ENCODE measurements at places on chromosomes 3 and 15. TPM values are rescaled to one million over a fixed set of nuclear protein-coding genes. Genes with fewer than 3 reads are reported as not detected.

The GOLGA8G gene
- total RNA-seq, result not detected

GRCh38 chr15:66944121-66944520 lies 121.3 kb upstream of the SMAD3 start:
- DNase-seq, result no peak

The TMEM158 gene
- total RNA-seq, result 2.0 TPM

The SLC22A13 gene
- not detected for total RNA-seq

DNA sequence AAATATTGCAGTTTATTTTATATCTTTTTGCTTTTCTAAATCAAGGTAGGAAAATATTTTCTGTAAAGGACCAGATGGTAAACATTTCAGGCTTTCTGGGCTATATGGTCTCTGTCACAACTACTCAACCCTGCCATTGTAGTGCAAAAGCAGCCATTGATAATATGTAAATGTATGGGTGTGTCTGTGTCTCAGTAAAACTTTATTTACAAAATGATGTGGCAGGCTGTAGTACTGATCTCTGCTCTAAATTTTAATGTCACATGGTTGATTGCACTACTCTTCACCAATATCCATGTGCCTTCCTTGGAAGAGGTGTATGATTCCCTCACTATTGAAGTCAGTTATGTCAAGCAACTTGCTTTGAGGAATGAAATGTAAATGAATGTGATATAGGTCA lies 175.0 kb downstream of the GOLIM4 start:
- no peak for DNase-seq

DNA sequence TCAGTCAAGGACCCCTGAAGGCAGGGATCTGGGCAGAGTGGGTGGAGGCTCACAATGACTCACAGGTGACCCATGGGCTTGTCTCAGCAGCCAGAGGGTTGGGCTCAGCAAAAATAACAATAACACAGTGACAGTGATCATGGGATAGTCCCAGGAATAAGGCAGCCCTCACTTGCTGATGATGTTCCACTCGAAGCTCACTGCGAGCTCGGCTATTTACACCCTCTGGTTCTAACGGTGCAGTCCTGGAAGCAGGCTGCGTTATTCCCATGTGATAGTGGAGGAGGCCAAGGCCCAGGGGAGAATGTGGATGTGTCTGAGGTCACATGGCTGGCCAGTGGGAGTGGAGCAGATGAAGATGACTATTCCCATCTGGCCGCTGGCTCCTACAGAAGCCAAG lies 16.2 kb downstream of the CCDC33 start:
- no peak for DNase-seq

The ATP2B2 gene
- total RNA-seq, result under 0.01 TPM

DNA sequence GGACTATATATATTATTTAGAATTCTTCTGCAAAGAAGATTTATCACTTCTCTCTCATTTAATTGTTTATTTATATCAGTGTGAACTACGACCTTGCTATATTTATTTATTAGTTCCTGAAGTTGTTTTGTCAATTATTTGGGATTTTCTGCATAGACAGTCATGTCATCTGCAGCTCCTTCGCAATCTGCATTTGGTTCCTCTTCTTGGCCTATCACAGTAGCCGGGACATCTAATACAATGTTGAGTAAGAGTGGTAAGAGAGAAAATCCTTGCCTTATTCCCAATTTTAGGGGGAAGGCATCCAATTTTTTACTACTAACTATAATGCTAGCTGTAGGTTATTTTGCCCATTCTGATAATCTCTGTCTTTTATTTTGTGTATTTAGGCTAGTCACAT lies 39.4 kb downstream of the FOXL2 start:
- no peak for DNase-seq

DNA sequence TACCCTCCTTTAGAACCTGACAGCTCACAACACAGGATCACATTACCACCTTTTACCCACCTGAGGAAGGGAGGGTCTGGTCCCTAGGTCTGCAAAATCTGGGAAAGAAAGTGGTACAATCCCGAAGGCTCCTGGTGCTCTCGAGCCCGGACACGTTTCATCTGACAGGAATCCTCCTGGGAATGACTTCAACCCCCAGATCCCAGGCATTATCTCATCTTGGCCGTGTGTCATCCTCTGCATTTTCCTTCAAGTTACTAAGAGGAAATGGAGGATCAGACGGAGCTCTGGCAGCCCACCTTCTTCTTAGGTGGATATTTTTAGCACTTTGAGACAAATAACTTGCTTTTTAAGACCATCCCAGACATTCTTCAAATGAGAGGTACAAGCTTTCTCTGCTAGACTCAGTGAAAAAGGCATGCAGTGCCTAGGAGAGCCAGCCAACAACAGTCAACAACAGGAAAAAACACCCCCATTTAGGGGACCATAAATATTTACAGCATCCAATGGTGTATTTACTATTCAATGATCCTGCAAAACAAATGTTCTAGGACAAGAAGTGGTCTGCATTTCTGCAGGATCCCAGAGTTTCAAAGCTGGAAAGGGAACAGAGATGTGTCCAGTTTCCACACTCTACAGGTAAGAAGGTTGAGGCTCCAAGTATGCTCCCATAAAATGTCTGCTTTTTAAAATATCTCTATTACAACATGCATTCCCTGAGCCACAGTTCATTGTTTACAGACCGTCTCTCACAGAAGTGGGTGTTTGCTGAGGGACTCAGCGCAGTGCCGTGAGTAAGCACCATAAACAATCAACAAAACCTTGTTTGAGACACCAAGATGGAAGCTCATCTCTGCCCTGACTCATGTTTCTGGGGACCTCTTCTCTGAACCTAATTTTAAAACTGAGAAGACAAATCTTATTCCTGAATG lies 38.3 kb upstream of the ARHGEF3 start:
- DNase-seq, result no peak

- no peak for DNase-seq
Observed at GRCh38 chr3:30623351-30623750, 16.9 kb downstream of the TGFBR2 start.

- DNase-seq, result peak; percentile 73
Observed at GRCh38 chr3:69120879-69121464, 1.4 kb downstream of the LMOD3 start.

GRCh38 chr15:29672923-29673809 lies 149.1 kb downstream of the TJP1 start:
- DNase-seq, result no peak
